ENCODE measurements at places on chromosomes 6 and 20.
A peak's percentile ranks its signal among the peaks of the same experiment; 100 is the strongest.

- H3K36me3 ChIP-seq: no peaks in the 10 kb centered on the region
- no peaks in the 10 kb centered on the region for H3K27me3 ChIP-seq
- no peaks in the 10 kb centered on the region for H3K4me1 ChIP-seq
- H3K27ac ChIP-seq: no peak overlapping the region
- DNase-seq: no peak
These were observed 71.4 kb downstream of the CARMIL1 start for GRCh38 chr6:25350573-25350972.

- no peaks in the 10 kb centered on the region for H3K36me3 ChIP-seq
- H3K4me1 ChIP-seq: no peaks in the 10 kb centered on the region
- DNase-seq: no peak
- no peaks in the 10 kb centered on the region for H3K27me3 ChIP-seq
- no peak overlapping the region for H3K4me3 ChIP-seq
These were observed 6.9 kb downstream of the HLA-DPB1 start for GRCh38 chr6:33082702-33083101.

GRCh38 chr6:33877982-33878535 lies 74.3 kb upstream of the MLN start:
- no peak overlapping the region for H3K27ac ChIP-seq
- H3K36me3 ChIP-seq: no peaks in the 10 kb centered on the region
- DNase-seq: no peak
- no peaks in the 10 kb centered on the region for H3K4me1 ChIP-seq

GRCh38 chr20:43363506-43363905 lies 94.2 kb upstream of the SRSF6 start:
- H3K4me1 ChIP-seq: no peaks in the 10 kb centered on the region
- H3K27ac ChIP-seq: no peak overlapping the region
- no peak overlapping the region for H3K4me3 ChIP-seq
- no peaks in the 10 kb centered on the region for H3K27me3 ChIP-seq
- no peaks in the 10 kb centered on the region for H3K36me3 ChIP-seq

DNA sequence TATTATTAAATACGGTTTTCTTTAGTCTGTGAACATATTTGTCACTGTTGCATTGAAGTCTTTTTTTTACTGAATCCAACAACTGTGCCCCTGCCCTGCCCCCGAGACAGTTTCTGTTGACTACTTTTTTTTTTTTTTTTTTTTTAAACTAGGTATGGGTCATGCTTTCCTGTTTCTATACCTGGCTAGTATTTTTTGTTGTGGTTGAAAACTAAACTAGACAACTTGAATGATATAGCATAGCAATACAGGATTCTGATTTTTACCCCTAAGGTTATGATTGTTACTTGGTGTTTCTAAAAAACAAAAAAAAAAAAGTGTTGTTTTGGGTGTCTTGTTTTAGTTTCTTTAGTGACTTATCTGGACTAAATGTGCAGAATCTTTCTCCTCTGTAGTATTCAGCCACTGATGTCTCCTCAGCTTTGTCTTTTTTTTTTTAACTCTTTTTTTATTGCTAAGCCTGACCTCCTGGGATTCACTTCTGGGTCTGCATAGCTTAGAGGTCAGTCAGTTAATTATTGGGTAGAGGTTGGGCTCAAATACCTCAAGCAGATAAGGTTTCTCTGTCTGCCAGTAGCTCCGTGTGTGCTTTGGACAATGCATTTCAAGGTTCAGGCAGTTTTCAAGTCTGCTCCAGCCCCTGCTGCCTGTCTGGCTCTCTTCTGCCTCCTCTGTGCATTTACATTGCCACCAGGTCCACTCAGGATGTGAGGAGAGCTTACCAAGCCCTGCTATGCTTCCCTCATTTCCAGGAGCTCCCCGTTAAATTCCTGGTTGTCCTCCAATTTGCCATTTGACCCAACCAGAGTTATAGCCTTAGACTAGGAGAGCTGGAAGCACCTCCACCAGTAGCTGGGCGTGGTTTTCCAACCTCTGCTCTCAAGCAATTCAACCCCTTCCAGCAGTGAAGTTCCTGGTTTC lies 91.4 kb downstream of the SYNDIG1 start:
- H3K27ac ChIP-seq: no peak overlapping the region
- H3K36me3 ChIP-seq: no peaks in the 10 kb centered on the region
- H3K4me1 ChIP-seq: no peaks in the 10 kb centered on the region
- no peak overlapping the region for H3K4me3 ChIP-seq
- DNase-seq: no peak

- no peaks in the 10 kb centered on the region for H3K4me1 ChIP-seq
- H3K36me3 ChIP-seq: no peaks in the 10 kb centered on the region
- H3K27me3 ChIP-seq: no peaks in the 10 kb centered on the region
- H3K27ac ChIP-seq: no peak overlapping the region
- DNase-seq: no peak
These were observed 439.3 kb upstream of the SULF2 start for GRCh38 chr20:48224533-48225050.

- H3K4me3 ChIP-seq: no peak overlapping the region
- no peak for DNase-seq
- H3K36me3 ChIP-seq: no peaks in the 10 kb centered on the region
- H3K27ac ChIP-seq: no peak overlapping the region
These were observed 18.4 kb upstream of the AKAP7 start for GRCh38 chr6:131116755-131117360.

- peak overlapping the region; percentile 62 for H3K4me3 ChIP-seq
- no peak for DNase-seq
- no peaks in the 10 kb centered on the region for H3K4me1 ChIP-seq
- H3K27ac ChIP-seq: peak overlapping the region; percentile 41
These were observed 5.1 kb downstream of the TP53RK start for GRCh38 chr20:46683939-46684750.

DNA sequence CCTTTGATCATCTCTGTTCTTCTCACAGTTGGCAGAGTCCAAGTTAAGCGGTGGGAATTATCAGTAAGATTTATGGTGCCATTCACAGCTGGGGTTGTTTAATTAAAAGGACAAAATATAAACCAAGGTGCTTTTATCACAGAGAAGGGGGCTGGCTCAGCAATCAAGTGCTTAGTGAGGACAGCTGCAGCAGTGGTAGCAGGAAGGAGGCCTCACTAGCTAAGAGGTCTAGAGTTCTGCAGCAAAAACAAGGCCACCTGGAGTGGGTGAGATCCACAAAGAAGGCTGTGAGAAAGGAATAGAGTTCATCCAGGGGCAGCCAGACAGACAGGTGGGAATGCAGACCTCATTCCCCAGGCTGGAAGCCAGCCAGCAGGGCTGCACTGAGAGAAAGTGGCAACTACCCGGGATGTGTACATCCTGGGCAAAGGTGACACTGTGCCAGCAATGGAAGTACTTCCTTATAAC lies 37.1 kb downstream of the PIGU start:
- no peaks in the 10 kb centered on the region for H3K36me3 ChIP-seq
- H3K27me3 ChIP-seq: no peaks in the 10 kb centered on the region
- no peak overlapping the region for H3K4me3 ChIP-seq

DNA sequence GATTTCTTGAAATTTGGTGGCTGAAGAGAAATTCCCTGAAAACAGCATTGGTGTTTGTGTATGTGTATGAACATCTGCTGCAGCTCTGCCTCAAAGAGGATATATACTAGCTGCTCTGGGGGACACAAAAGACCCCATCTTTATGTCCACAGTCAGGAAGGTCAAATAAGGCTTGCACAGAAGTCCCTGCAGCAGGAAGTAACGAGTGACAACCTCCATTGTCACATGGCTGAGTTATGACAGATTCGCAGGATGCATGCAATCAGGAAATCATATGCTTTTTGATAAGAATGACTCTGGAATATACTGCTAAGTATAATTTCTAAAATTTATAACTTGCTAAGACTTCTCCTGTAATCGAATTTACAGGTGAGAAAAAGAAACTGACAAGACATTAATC lies 225.9 kb upstream of the CST7 start:
- no peaks in the 10 kb centered on the region for H3K36me3 ChIP-seq
- no peaks in the 10 kb centered on the region for H3K4me1 ChIP-seq
- H3K27ac ChIP-seq: no peak overlapping the region
- H3K4me3 ChIP-seq: no peak overlapping the region
- DNase-seq: no peak

GRCh38 chr20:44489931-44490330 lies 14.3 kb downstream of the TTPAL start:
- H3K4me3 ChIP-seq: no peak overlapping the region
- no peak overlapping the region for H3K27ac ChIP-seq
- no peaks in the 10 kb centered on the region for H3K4me1 ChIP-seq
- no peaks in the 10 kb centered on the region for H3K36me3 ChIP-seq

DNA sequence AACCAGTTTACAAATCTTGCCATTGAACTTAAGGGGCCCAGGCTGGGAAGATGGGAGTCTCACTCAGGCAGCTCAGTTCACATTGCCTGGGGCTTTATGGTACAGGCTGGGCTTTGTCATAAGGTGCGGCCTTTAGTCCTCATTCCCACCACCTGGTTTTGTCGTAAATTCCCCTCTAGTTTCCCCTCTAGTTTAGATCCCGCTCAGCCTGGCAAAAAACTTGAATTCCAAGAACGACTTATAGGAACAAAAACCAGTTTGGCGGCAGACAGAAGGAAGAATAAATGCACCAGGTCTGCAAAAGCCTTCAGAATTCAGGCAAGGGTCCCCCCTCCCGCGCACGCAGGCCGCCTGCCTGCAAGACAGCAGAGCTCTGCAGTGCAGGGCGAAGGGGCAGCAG lies 4.1 kb downstream of the BMP7 start:
- H3K4me3 ChIP-seq: no peak overlapping the region
- no peak for DNase-seq
- H3K36me3 ChIP-seq: no peaks in the 10 kb centered on the region
- peaks cover 49% of the 10 kb centered on the region for H3K27me3 ChIP-seq

DNA sequence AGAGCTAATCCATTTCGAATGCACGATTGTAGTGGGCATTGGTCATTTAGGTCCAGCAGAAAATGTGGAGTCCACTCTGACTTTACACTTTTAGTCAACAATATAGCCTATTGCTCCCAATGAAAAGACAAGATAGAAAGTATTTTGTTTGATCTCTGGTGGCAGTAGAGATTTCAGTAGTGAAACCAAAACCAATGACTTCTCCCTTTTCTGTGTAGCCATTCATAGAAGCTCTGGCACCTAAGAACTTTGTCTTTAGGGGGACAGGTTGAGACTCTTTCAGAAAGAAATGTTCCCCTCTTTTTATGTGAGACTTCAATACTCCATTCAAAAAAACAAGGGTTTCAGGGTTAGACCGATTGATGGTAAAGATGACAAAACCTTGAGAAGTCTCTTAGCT lies 510.8 kb upstream of the POU3F2 start:
- no peak overlapping the region for H3K27ac ChIP-seq
- H3K36me3 ChIP-seq: no peaks in the 10 kb centered on the region
- no peaks in the 10 kb centered on the region for H3K4me1 ChIP-seq
- DNase-seq: no peak
- H3K4me3 ChIP-seq: no peak overlapping the region

- H3K36me3 ChIP-seq: no peaks in the 10 kb centered on the region
- H3K4me3 ChIP-seq: no peak overlapping the region
- no peaks in the 10 kb centered on the region for H3K4me1 ChIP-seq
- no peaks in the 10 kb centered on the region for H3K27me3 ChIP-seq
- no peak for DNase-seq
These were observed 206.8 kb downstream of the TINAG start for GRCh38 chr6:54515013-54515412.

- no peaks in the 10 kb centered on the region for H3K27me3 ChIP-seq
- H3K4me3 ChIP-seq: no peak overlapping the region
- no peaks in the 10 kb centered on the region for H3K4me1 ChIP-seq
- peak overlapping the region; percentile 38 for H3K27ac ChIP-seq
These were observed 314.2 kb downstream of the CDC5L start for GRCh38 chr6:44701637-44702101.

- H3K36me3 ChIP-seq: no peaks in the 10 kb centered on the region
- no peaks in the 10 kb centered on the region for H3K27me3 ChIP-seq
- no peaks in the 10 kb centered on the region for H3K4me1 ChIP-seq
- H3K4me3 ChIP-seq: no peak overlapping the region
These were observed 39.2 kb upstream of the PIM1 start for GRCh38 chr6:37130704-37131103.

- H3K27ac ChIP-seq: no peak overlapping the region
- no peaks in the 10 kb centered on the region for H3K4me1 ChIP-seq
- no peak overlapping the region for H3K4me3 ChIP-seq
- no peak for DNase-seq
- H3K27me3 ChIP-seq: no peaks in the 10 kb centered on the region
- no peaks in the 10 kb centered on the region for H3K36me3 ChIP-seq
These were observed 477.3 kb downstream of the UTRN start for GRCh38 chr6:144762469-144762868.

GRCh38 chr6:14921170-14921569 lies 324.7 kb upstream of the JARID2 start:
- no peaks in the 10 kb centered on the region for H3K27me3 ChIP-seq
- DNase-seq: no peak
- peak overlapping the region; percentile 25 for H3K4me3 ChIP-seq
- no peaks in the 10 kb centered on the region for H3K4me1 ChIP-seq

GRCh38 chr6:14474816-14475215 lies 357.2 kb downstream of the CD83 start:
- DNase-seq: no peak
- no peak overlapping the region for H3K4me3 ChIP-seq
- no peaks in the 10 kb centered on the region for H3K36me3 ChIP-seq
- no peaks in the 10 kb centered on the region for H3K4me1 ChIP-seq
- no peak overlapping the region for H3K27ac ChIP-seq
